ENCODE measurements at places on chromosomes 16 and 17.

- DNase-seq = no peak
Observed at GRCh38 chr16:84662471-84662870, 14.2 kb downstream of the KLHL36 start.

DNA sequence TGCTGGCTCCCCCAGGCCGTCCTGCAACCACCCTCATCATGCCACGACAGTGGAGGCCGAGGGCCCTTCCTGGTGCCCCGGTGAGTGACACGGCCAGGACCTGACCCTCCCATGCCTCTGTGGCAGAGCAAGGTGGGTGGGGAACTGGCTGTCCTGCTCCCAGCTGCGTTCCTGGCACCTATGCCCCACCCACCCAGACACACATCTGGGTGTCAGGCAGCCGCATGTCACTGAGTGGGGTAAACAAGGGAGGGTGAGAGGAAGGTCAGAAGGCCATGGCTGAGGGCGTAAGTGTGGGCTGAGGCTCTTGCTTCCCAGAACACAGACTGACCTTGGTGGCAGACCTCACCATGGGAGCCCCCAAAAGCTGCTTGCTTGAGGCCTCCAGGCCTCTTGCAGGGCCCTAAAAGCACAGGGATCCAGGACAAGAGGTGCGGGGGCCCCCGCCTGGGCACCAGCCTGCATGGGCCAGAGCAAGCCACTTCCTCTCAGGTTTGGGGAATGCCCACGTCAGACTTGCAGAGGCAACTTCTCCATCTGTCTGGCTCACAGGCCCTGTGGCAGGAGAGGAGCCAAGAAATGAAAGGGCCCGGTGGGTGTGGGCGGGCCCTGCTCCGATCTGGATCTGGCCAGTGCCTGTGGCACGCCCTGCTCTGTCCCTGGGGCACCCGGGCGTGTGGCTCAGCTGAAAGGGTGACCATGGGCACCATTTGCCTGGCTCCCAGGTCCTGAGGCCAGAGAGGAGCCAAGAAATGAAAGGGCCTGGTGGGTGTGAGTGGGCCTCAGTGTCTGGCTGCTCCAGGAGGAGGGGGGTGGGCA lies 3.9 kb upstream of the CCDC57 start:
- peak; percentile 89 for DNase-seq

DNA sequence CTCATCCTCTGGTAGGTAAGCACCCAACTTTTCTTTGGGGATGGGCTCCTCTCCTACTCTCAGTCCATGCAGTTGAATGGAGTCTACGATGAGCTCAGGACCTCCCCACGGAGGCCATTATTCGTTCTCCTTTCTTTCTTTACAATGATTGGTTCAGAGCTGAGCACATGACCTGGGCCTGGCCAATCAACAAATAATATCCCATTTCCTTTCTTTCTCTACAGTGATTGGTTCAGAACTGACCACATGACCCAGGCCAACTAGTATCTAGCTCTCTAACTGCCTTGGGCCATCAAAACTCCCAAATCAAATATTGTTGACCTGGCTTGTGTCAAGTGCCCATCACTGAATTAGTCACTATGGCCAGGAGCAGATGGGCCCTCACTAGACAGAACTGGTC lies 129.2 kb downstream of the USP31 start:
- DNase-seq = no peak

DNA sequence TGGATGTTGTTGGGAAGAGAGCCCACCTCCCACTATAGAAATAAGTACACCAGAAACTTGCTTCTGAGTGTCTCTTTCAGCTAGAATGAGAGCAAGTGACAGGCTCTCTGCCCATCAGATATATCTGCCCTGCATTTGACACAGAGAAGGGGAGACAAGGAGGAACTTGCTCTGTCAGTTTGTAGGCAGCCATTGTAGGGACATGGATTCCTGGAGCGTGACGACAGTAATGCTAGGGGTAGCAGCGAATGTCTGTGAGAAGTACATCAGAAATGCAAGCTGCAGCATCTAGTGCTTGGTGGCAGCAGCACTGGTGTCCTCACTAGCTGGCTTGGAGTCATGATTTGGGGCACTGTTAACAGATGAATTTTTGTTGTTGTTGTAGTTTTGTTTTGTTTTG lies 23.0 kb downstream of the ZNF200 start:
- no peak for DNase-seq

GRCh38 chr17:21095735-21096134 lies 31.0 kb upstream of the DHRS7B start:
- DNase-seq = no peak

- DNase-seq = peak; percentile 83
Observed at GRCh38 chr17:38741921-38742410, 6.2 kb downstream of the PCGF2 start.

DNA sequence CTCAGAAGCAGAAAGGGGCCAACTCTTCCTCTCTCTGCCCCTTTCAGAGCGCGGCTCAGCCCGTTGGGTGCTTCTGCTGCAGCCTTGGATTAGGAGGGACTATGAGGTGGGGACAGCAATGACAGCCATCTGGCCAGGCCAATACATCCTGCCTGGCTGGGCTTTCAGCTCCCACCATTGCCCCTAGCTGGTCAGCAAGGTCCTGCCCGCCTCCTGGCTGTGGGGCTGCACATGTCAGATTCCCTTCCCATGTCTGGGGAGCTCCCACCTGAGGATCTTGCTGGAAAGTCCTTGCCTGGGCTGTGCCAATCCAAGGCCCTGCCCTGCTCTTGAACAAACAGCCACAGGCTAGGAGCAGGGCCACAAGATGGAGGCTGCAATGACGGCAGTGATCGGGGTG lies 8.3 kb downstream of the TRIM65 start:
- DNase-seq = no peak
